ENCODE measurements at places on chromosomes 1 and 21.
A peak's percentile ranks its signal among the peaks of the same experiment; 100 is the strongest.

DNA sequence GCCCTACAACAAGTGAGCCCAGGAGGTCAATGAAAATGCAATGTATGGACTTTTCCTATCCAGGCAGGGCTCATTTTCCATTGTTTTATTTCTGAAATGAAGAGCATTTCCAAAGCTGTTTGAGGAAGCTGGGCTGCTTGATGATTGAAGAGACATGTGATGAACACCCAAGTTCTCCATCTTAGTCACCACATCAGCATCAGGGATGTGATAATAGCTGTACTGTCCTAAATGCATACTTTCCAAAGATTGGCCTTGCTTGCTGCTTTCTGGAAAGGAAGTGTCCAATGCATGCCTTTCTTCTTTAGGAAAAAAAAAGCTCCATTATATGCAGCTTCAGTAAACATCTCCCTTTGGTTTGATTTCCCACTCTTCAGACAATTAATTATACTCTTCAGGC is 425.9 kb upstream of the RUNX1 start:
- peak; percentile 87 for DNase-seq

DNA sequence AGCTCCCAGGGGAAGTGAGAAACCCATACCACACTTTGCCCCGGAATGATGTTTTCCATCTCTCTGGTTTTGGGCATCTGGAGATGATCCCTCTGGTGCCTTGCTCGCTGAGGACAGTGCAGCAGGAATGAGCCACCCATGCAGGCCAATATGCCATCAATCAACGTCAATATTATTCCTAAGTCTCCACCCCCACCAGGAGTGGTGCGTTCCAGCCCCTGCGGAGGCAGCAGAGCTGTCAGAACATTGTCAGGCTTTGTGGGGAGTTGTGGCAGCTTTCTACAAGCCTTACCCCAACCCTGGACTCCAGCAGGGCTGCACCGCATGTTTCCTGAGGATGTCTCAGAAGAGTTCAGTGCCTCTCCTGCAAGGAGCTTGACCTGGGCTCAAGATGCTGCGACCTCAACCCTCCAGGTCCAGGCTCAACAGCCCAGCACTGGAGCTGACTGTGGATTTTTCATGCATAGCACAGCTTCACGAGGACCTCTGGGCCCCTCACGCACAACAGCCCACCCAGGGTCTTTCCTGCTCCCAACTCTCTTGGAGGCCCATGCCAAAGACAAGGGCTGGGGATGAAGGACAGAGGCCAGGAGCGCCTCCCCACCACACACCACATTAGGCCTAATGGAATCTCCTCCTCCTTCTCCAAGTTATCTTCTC is 67.5 kb downstream of the PSMG1 start:
- no peak for DNase-seq

DNA sequence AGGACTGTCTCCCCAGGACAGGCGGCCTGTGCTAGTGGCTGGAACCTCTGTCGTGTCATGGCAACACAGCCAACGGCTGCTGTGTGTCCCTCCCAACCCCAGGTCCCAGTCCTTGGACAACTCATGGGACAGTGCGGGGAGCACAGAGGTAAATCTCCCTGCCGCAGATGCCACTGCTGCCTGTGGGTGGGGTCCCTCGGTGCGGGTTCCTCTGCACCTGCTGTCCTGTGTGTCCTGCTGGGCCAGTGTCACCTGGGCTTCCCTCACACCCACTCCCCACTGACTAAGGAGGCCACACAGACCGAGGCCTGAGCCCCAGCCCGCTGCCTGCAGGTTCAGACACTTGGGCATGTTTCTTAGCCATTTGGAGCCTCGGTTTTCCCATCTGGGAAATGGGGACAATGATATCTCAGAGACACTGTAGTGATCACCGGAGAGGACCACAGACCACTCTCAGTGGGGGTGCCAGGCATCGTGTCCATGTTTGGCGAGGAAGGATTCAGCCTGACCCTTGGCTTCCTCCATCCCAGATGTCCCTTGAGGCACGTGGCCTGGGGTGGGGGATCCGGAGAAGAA is 96.5 kb downstream of the SIK1 start:
- no peak for DNase-seq

GRCh38 chr1:114130846-114131525 is 22.7 kb downstream of the SYT6 start:
- DNase-seq, result peak; percentile 74

GRCh38 chr1:79472067-79472656 is 465.6 kb upstream of the ADGRL4 start:
- DNase-seq, result no peak

DNA sequence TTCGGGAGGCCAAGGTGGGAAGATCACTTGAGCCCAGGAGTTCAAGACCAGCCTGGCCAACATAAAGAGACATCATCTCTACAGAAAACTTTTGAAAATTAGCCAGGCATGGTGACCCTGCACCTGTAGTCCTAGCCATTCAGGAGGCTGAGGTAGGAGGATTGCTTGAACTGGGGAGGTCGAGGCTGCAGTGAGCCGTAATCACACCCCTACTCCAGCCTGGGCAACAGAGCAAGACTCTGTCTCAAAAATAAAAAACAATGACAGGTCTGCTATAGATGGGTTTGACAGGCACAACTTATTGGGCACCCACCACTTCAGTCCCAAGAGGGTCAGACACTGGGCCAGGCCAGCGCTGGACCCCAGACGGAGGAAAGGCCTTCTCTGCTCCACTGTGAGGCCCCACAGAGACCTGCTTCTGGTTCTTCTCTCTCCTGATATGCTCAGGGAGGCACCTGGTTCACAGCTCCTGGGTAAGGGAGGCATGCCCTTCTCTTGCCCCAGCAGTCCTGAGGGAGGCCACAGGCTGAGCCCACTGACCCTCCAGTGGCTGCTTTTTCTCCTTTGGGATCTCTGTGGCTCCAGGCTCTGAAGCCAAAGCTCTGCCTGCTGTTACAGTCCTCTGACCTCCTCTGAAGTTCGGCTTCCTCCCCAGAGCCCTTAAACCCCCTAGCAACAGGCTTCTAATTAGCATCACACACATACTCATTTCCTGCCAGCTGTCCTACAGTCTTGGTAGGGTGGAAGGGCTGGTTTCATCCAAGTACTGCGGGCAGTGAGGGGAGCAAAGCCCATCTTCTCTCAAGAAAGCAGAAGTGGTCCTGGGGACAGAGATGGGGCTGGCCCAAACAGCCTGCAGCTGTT is 14.4 kb downstream of the S100A16 start:
- peak; percentile 65 for DNase-seq

GRCh38 chr1:58996341-58997059 is 212.7 kb upstream of the JUN start:
- DNase-seq, result no peak

- DNase-seq, result no peak
Observed at GRCh38 chr1:19831441-19831840, 16.4 kb upstream of the RNF186 start.

DNA sequence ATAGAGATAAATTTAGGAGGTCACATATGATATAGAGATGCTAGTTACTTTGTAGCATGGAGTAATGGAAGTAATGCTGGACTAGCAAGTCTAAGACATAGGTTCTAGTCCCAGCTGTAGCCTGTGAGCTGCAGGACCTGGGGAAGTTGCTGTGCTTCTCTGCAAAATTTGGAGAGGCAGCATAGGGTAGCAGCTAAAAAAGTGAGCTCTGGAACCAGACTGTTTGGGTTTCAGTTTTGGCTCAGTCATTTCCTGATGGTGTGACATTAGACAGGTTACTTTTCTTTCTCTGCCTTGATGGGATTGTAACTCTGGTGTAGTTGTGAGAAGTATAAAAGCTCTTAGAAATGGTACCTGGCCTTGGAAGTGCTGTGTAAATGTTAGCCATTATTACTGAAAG is 3.3 kb downstream of the METTL13 start:
- DNase-seq, result no peak
